GM12878 (cell line): ENCODE measurements at places on chromosomes 13 and 19. TPM values are rescaled to one million over a fixed set of nuclear protein-coding genes. Genes with fewer than 3 reads are reported as not detected.

- no peaks in the 10 kb centered on the region for H3K4me1 ChIP-seq
- DNase-seq, result no peak
- no peak overlapping the region for H3K27ac ChIP-seq
- no peaks in the 10 kb centered on the region for H3K27me3 ChIP-seq
- no peaks in the 10 kb centered on the region for H3K36me3 ChIP-seq
These were observed 607.3 kb downstream of the UQCRFS1 start for GRCh38 chr19:28605501-28606268.

- no peaks in the 10 kb centered on the region for H3K4me1 ChIP-seq
- no peaks in the 10 kb centered on the region for H3K27me3 ChIP-seq
- H3K27ac ChIP-seq, result no peak overlapping the region
- no peak for DNase-seq
- H3K36me3 ChIP-seq, result no peaks in the 10 kb centered on the region
These were observed 919.8 kb upstream of the SLITRK1 start for GRCh38 chr13:84802073-84802472.

GRCh38 chr19:49803529-49803856 lies 9.6 kb downstream of the FUZ start:
- H3K36me3 ChIP-seq, result peaks cover 21% of the 10 kb centered on the region
- H3K27ac ChIP-seq, result no peak overlapping the region
- H3K4me1 ChIP-seq, result no peaks in the 10 kb centered on the region
- H3K4me3 ChIP-seq, result no peak overlapping the region
- no peaks in the 10 kb centered on the region for H3K27me3 ChIP-seq

- no peaks in the 10 kb centered on the region for H3K36me3 ChIP-seq
- H3K4me1 ChIP-seq, result no peaks in the 10 kb centered on the region
- no peaks in the 10 kb centered on the region for H3K27me3 ChIP-seq
- no peak overlapping the region for H3K27ac ChIP-seq
These were observed 2840.3 kb upstream of the PCDH20 start for GRCh38 chr13:64255988-64256387.

DNA sequence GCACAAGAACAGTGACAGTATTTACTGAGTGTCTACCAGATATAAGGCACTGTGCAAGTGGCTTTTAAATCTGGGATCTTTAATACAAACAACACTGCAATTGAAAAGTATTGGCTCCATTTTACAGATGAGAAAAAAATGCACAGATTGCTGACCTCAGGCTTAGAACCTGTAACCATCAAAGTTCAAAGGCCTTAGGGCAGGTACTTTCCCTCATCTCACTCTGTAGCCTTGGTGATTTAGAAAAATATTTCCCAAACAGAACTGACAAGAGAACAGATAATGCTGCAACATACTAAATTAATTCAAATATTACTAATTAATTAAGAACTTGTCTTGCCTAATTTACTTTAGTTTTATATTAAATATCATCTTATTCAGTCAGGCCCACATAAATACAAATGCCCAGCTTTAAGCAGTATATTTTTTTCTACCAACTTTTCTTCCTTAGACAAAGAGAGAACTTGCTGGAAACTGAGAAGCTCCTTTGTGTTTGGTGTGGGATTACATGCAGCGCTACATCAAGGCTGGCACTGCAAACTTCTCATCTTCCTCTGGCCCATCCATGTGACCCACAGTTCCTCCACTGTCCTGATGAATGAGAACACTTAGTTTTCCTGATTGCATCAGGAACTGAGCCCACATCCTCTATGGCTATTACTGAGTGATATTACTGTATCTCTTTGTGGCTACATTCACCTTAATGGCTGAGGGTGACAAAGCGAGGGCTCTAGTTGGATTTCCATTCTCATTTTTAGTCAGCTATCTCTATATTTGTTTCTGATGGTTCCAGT lies 302.1 kb downstream of the ENOX1 start:
- H3K27ac ChIP-seq, result no peak overlapping the region
- H3K4me3 ChIP-seq, result no peak overlapping the region
- no peak for DNase-seq
- no peaks in the 10 kb centered on the region; the same call in 1 of the 2 replicates for H3K27me3 ChIP-seq
- no peaks in the 10 kb centered on the region for H3K4me1 ChIP-seq

- H3K4me3 ChIP-seq, result no peak overlapping the region
- H3K36me3 ChIP-seq, result no peaks in the 10 kb centered on the region
- DNase-seq, result no peak
- no peaks in the 10 kb centered on the region for H3K27me3 ChIP-seq
- H3K4me1 ChIP-seq, result no peaks in the 10 kb centered on the region
- H3K27ac ChIP-seq, result no peak overlapping the region
These were observed 432.6 kb downstream of the ZNF536 start for GRCh38 chr19:30804751-30805150.

DNA sequence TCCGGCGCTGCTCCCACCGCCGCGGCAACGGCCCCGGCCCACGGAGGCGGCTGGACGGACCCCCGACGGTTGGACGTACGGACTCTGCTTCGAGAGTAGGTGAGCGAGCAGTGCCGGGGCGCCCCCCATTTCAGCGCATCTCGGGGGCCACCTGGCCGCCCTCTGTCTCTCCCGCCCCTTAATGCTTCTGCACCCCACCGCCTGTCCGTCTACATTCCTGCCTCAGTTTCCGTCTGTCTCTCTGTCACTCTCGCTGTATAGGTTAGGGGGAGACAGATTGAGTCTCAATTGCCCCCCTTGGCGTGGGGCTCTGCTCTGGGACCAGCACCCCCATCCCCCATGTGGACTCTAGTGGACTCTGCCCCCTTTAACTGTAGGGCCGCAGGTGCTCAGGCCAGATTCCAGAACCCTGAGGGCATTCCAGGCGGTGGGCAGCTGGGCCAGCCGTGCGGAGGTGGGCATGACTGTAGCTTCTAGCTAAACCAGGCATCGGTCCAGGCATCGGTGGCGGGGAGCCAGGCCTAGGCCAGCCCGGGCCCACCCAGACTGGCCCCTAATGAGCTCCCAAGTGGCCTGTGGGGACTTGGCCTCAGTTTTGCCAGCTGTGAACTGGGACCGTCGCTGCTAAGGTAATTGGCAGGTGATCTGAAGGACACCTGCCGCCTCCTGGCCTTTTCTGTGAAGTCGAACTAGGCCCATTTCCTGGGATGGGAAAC lies 373 bp downstream of the TNFAIP8L1 start:
- H3K4me3 ChIP-seq, result peak overlapping the region; percentile 99
- no peak for DNase-seq
- H3K36me3 ChIP-seq, result no peaks in the 10 kb centered on the region
- no peaks in the 10 kb centered on the region for H3K27me3 ChIP-seq
- peak overlapping the region; percentile 75 for H3K27ac ChIP-seq

GRCh38 chr19:3868770-3869456 lies at the start of gene ZFR2:
Gene ZFR2 (minus strand): TSS chr19:3869038. CDS start chr19:3869017, 21 bp downstream.
- DNase-seq, result no peak
- no peak within 1 kb of the TSS for H3K4me3 ChIP-seq
- H3K4me1 ChIP-seq, result no peaks in the 10 kb centered on the region
- H3K27ac ChIP-seq, result no peak within 1 kb of the TSS
- H3K36me3 ChIP-seq, result no peaks in the 10 kb centered on the region

- H3K36me3 ChIP-seq, result peaks cover 21% of the 10 kb centered on the region; the same call in 1 of the 2 replicates
- no peaks in the 10 kb centered on the region for H3K27me3 ChIP-seq
- DNase-seq, result no peak
These were observed 4.0 kb downstream of the EBI3 start for GRCh38 chr19:4233282-4233853.

DNA sequence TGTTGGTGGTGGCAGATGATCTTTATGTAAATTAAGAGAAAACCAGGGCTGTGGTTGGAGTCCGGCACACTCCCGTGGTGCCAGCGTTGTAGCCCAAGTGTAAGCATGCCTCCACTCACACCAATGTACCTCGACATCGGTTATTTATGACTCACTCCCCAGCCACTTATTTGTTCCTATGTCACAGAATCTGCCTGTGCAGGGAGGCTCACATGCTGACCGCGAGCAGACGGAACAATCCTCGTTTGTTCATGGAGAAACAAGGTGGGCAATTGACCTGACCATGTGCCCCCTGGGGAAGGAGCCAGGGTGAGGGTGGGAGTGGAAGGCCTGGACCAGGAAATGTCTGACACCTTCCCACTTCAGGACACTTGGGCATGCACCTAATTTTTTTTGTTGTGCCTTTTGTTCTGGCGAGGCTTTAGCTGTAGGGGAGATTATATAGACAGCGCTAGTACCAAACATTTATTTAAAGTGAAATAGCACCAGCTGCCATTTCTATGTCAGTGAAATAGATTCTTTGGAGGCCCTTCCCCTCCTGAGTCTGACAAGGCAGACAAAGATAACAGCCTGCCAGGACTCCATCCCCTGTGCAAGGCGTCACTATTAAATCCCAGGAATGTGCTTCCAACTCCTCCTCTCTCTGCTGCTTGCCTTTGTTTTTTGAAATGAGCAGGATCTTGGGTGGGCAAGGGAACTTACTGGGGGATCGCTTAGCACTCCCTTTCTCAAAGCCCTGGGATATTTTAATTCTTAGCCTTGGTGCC lies 394.2 kb downstream of the FGF9 start:
- H3K4me3 ChIP-seq, result no peak overlapping the region
- DNase-seq, result no peak
- no peak overlapping the region for H3K27ac ChIP-seq
- no peaks in the 10 kb centered on the region for H3K27me3 ChIP-seq
- H3K4me1 ChIP-seq, result peaks cover 25% of the 10 kb centered on the region

DNA sequence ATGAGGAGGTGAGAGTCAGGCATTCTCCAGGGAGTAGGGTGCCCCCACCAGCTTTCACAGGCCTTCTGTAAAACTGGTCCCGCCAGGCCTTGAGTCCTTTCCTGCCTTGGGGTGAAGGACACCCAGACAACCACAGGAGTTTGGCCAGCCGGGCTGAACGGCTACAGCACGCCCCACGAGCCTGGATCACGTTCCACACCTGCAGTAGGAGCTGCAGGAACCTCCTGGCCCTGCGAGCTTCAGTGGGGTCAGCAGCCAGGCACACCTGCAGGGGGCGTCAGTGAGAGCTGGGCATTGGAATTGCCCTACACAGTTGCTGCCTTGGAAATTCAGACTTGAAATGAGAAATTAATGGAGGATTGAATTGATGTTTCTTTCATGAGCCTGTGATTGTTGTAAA lies 45.7 kb downstream of the COL4A2 start:
- no peak overlapping the region for H3K27ac ChIP-seq
- H3K36me3 ChIP-seq, result no peaks in the 10 kb centered on the region
- DNase-seq, result no peak
- H3K4me3 ChIP-seq, result no peak overlapping the region

DNA sequence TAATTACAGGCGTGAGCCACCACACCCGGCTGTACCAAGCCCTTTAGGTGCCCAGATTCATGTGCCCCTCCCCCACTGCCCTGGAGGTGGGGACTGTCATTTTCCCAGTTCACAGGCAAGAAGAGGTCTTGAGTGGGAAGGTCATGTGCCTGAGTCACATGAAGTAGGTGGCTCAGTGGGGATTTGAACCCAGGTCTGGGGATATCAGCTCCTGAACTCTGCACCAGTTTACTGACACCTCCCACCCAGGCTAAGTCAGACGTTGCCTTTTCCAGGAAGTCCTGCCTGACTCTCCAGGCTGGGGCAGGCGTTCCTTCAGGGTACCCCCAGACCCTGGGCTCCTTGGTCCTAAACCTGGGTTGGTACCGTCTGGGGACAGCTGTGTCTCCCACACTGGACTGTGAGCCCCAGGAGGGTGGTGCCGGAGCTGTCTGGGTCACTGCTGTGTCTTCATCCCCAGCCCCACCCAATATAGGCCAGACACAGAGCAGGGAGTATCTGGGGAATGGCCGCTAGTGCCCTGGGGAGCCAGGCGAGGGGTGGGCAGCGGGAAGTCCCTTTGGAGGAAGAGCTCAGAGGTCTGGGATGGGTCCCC lies 8.6 kb downstream of the VASP start:
- peak overlapping the region; percentile 75 for H3K27ac ChIP-seq
- H3K36me3 ChIP-seq, result peaks cover 26% of the 10 kb centered on the region
- H3K4me1 ChIP-seq, result peaks cover 39% of the 10 kb centered on the region
- H3K27me3 ChIP-seq, result no peaks in the 10 kb centered on the region

GRCh38 chr19:38478273-38478971 lies 44.9 kb downstream of the RYR1 start:
- no peak overlapping the region for H3K4me3 ChIP-seq
- H3K4me1 ChIP-seq, result no peaks in the 10 kb centered on the region
- H3K27me3 ChIP-seq, result no peaks in the 10 kb centered on the region
- H3K27ac ChIP-seq, result no peak overlapping the region
- DNase-seq, result no peak

- no peaks in the 10 kb centered on the region for H3K4me1 ChIP-seq
- no peak for DNase-seq
- no peak within 1 kb of the TSS for H3K4me3 ChIP-seq
- no peaks in the 10 kb centered on the region for H3K27me3 ChIP-seq
- no peaks in the 10 kb centered on the region for H3K36me3 ChIP-seq
These were observed at the start of gene CEACAM19 for GRCh38 chr19:44671400-44671799. Gene CEACAM19 (plus strand): TSS chr19:44671482. CDS start chr19:44671932, 450 bp downstream.

- DNase-seq, result no peak
- no peaks in the 10 kb centered on the region for H3K27me3 ChIP-seq
- H3K27ac ChIP-seq, result no peak overlapping the region
These were observed 6.2 kb downstream of the SARS2 start for GRCh38 chr19:38924388-38924787.

- DNase-seq, result no peak
- no peaks in the 10 kb centered on the region for H3K36me3 ChIP-seq
- H3K4me1 ChIP-seq, result no peaks in the 10 kb centered on the region
- no peak overlapping the region for H3K27ac ChIP-seq
- H3K27me3 ChIP-seq, result peaks cover 3% of the 10 kb centered on the region; the same call in 1 of the 2 replicates
These were observed 50.8 kb downstream of the EFNB2 start for GRCh38 chr13:106484537-106485193.

DNA sequence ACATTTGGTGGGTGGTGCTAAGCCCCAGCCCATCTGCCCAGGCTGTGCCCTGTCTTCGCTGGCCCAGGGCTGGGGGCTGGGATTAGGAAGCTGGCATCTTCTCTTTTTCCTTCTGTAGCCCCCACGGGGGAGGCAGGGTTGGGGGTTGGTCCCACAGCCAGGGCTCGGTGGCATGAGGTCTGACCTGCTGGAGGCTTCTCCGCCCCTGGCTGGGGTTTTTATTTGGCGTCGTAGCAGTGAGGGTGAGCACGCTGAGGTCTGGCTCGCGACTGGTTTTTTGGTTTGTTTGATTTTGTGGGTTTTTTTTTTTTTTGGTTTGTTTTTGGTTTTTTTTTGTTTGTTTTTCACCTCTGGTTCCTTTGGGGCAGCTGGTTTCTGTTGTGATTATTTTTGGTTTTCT lies 14.7 kb downstream of the ZNF574 start:
- H3K27ac ChIP-seq, result 0 out of 2 replicates have a peak overlapping the region, but pooled peaks have one; percentile 10
- H3K4me1 ChIP-seq, result peaks cover 40% of the 10 kb centered on the region
- no peaks in the 10 kb centered on the region for H3K27me3 ChIP-seq
- peaks cover 22% of the 10 kb centered on the region for H3K36me3 ChIP-seq

ZNF724 gene
- 2.8 and 4.1 TPM in 2 replicates for polyA plus RNA-seq

C19orf38 gene
- polyA plus RNA-seq, result 4.2 and 4.7 TPM in 2 replicates

NHLRC3 gene
- polyA plus RNA-seq, result 12.6 and 12.7 TPM in 2 replicates

TUBA3C gene
- 0.19 and 0.23 TPM in 2 replicates for polyA plus RNA-seq

CCDC70 gene
- polyA plus RNA-seq, result not detected in 2 replicates

HIPK4 gene
- polyA plus RNA-seq, result 0.07 TPM in 1 of 2 replicates, not detected in the other

ACER1 gene
- polyA plus RNA-seq, result not detected in 2 replicates

KASH5 gene
- polyA plus RNA-seq, result not detected in 2 replicates

ZFP14 gene
- polyA plus RNA-seq, result 0.62 and 1.3 TPM in 2 replicates

MICOS13 gene
- 110 and 118 TPM in 2 replicates for polyA plus RNA-seq

ZNF223 gene
- 0.20 and 0.26 TPM in 2 replicates for polyA plus RNA-seq

ATP7B gene
- 0.06 TPM in 1 of 2 replicates, not detected in the other for polyA plus RNA-seq

GPR183 gene
- polyA plus RNA-seq, result 209 and 215 TPM in 2 replicates

MISP gene
- not detected in 2 replicates for polyA plus RNA-seq
